ENCODE measurements at places on chromosomes 13 and 19.

- DNase-seq = peak; percentile 74
These were observed 653 bp downstream of the MVB12A start for GRCh38 chr19:17420475-17420924.

GRCh38 chr13:59531571-59532091 lies 632.1 kb downstream of the DIAPH3 start:
- DNase-seq = peak; percentile 81

- DNase-seq = no peak
These were observed 14.9 kb downstream of the EVI5L start for GRCh38 chr19:7844951-7845350.

GRCh38 chr13:76832258-76832988 lies 53.8 kb downstream of the KCTD12 start:
- no peak for DNase-seq

- no peak for DNase-seq
These were observed 7.9 kb downstream of the PDX1 start for GRCh38 chr13:27927444-27928352.

- no peak for DNase-seq
These were observed 908.9 kb upstream of the MIR17HG start for GRCh38 chr13:90438576-90438975.

DNA sequence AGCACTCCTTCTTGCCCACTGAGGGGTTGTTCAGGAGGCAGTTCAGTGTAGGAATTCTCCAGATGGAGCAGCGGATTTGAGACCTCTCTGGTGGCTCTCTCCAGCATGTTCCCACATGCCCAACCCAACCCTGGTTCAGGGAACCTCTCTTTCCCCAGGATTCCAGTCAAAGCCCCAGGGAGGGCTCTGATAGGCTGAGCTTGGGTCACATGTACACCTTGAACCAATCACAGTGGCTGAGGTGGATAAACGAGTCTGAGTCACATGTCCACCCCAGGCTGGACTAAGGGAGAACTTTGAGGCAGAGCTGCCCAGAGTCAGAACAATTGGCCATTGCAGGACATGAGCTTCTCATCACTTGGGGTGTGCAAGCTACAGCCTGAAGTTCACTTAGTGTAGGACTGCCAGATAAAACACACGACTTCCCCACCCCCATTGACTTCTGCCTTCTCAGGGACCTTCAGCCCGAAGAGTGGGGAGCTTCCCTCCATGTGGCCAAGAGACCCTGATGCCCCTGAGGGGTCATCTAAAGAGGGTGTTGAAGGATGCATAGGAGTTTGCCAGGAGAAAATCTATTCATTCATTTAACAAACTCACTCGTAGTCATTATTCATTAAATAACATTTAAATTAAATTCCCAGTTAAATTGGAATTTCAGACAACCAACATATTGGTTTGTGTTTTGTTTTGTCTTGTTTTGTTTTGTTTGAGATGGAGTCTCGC lies 4.0 kb upstream of the MAST3 start:
- no peak for DNase-seq

- no peak for DNase-seq
These were observed 15.6 kb upstream of the PNMA8B start for GRCh38 chr19:46511237-46511636.

DNA sequence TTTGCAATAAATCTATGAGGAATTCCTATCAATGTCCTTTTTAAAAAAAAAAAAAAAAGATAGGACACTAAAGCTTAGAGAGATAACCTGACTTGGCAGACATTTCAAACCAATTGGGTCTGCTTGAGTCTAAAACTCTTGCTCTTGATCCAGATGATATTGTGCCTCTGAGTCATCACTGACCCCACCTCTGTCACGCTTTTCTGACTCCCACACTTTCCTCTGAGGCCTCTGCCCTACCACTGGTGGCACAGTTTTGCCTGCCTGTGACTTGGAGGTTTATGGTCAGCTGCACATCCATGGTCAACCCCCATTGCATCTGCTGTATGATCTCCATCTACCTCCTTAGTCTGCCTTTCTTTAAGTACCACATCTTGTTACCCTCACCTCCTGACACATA lies 328.7 kb downstream of the SPRY2 start:
- no peak for DNase-seq

DNA sequence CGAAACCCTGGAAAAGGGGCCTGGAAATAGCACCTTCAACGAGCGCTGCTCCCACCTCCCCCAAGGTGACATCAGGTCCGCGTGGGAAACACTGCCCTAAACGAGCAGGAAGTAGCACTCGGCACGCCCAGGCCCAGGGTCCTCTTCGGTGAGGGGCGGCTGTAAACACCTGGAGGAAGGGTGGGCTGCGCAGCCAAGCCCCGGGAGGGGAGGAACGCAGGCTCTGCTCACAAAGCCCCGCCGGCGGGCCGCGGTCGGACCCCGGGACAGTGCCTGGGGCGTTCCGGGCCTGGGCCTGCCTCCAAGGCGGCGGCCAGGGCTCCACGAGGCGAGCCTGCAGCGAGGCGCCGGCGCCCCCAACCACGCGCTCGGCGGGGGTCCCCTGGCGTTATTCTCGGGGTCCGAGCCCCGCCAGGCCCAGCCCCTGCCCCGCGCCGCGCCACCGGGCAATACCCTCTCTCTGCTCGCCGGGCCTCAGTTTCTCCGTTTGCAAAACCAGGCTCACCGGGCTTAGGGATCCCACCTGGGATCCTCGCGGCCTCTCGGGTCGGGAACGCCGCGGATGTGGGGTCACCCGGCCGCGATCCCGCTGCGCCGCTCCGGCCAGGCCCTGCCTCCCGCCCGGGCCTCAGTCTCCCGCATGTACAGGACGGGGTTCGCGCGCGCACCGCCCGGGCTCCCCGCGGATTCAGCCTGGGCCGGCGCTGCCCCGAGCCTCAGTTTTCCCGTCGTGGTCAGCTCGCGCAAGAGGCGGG lies 630 bp downstream of the RNF126 start:
- no peak for DNase-seq

GRCh38 chr19:15588265-15588664 lies 26.8 kb upstream of the CYP4F8 start:
- no peak for DNase-seq

GRCh38 chr19:52687684-52688083 lies 47.2 kb downstream of the ZNF611 start:
- DNase-seq = no peak

DNA sequence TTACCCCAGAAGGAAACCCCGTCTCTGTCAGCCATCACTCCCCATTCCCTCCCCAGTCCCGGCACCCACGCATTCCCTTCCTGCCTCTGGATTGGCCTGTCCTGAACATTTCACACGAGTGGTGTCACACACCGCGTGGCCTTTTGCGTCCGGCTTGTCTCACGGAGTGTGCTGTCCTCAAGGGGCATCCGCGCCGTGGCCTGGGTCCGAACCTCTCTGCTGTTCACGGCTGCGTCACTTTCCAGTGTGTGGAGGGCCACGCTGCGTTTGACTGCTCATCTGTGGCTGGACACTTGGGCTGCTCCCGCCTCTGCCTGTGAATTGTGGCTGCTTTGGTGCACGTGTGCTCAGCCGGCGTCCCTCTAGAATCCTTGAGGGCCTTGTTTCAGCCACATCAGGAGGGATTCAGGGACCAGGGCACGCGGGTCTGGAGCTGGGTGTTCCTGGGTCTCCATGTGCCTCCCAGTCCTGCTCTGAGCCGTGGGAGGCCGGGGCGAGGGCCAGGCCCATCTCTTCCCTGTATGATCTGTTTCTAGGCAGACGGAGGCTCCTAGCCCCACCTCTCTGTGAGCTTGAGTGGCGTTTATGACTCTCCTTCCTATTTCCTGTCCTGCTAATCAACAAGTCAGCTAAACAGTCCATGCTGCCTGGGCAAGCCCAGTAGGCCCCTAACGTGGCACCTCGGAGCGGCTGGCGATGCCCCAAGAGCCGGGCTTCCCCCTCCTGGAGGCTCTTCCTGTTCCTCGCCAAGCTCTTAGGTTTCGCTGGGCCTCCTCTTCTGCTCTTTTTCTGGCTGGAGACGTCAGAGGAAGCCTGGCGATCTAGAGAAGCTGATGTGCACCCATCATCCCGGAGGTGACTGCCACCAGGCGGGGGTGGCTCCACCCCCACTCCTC lies 8.1 kb downstream of the STK11 start:
- peak; percentile 80 for DNase-seq

GRCh38 chr19:33349319-33350289 lies 23.9 kb upstream of the CEBPG start:
- DNase-seq = no peak

DNA sequence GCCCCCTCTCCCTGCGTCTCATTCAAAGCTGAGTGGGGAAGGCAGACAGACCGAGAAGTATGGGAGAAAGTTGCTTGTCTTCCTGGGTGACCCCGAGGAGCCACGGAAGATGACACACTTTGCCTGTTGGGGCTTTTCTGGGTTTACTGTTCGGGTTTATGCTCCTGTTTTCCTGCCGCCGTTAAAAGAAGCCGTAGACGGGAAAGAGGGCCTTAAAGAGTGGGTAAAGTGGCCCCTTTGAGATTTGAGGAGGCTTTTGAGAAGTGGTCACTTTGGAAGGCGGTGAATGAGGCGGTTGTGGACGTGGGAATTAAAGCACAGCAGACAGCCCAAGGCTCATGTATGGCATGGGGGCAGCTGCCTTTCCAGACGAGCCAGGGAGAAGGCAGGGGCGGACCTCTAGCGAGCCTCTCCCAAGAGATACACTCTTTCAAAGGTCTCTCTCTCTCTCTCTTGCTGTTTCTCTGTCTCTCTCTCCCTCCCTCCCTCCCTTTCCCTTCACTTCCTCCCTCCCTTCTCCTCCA lies 493 bp upstream of the LHFPL6 start:
- DNase-seq = peak; percentile 44

GRCh38 chr19:39008137-39008536 lies 24.2 kb downstream of the FBXO27 start:
- no peak for DNase-seq

GRCh38 chr13:65789815-65790214 lies 1440.3 kb downstream of the PCDH9 start:
- no peak for DNase-seq

DNA sequence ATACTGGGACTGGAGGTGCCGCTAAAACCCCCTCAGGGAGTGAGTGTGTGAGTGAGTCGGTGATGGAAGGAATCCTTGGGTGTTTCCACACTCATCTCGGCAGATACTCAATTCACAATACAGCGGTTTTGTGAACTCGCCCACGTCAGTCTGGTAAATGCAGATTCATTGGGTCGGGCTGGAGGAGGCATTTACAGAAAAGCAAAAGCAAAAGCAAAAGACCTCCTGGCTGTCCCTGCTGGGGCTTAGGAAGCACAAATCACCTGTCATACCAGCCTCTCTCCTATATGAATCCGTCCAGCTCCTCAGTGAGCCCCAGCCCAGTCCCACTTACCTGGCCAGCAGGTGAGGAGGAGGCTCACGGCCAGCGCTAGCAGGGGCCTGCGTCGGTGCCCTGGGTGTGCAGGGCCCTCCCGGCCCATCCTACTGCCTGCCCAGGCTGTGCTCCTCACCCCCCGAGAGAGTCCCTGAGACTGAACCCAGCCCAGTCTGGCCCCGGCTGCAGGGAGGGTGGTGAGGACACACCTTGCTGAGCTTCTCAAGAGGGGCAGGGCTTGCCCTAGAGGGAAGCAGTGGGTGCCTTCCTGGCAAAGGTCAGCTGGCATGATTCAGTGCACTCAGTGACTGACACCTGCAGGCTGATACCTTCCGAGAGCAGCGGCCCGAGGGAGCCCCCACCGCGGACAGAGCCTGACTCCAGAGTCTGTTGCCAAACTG lies at the start of gene MUC16:
Gene MUC16, minus strand, starts transcription at position 475 of the 717 bp plus-strand sequence.
- DNase-seq = no peak

- peak; percentile 12 for DNase-seq
These were observed at the start of gene ATP4B for GRCh38 chr13:113657851-113658741. Gene ATP4B (minus strand): TSS chr13:113658198. CDS start chr13:113658144, 54 bp downstream.

- DNase-seq = no peak
These were observed 97.4 kb upstream of the AKAP11 start for GRCh38 chr13:42174344-42175162.

DNA sequence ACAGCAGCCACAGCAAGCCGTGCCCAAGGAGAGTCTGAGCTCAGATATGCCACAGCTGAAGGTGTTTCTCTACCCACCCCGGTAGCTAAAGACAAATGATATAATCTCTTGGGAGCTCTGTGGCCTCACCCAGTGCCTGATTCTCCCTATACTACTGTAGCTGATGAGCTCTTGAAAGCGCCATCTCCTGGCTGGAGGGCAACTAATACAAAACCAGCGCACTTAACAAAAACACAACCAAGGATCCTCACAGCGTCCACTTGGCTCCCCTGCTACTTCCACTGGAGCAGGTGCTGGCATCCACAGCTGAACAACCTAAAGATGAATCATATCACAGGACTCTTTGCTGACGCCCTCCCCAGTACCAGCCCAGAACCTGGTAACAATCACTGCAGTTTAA lies 1212.0 kb downstream of the PCDH17 start:
- no peak for DNase-seq

DNA sequence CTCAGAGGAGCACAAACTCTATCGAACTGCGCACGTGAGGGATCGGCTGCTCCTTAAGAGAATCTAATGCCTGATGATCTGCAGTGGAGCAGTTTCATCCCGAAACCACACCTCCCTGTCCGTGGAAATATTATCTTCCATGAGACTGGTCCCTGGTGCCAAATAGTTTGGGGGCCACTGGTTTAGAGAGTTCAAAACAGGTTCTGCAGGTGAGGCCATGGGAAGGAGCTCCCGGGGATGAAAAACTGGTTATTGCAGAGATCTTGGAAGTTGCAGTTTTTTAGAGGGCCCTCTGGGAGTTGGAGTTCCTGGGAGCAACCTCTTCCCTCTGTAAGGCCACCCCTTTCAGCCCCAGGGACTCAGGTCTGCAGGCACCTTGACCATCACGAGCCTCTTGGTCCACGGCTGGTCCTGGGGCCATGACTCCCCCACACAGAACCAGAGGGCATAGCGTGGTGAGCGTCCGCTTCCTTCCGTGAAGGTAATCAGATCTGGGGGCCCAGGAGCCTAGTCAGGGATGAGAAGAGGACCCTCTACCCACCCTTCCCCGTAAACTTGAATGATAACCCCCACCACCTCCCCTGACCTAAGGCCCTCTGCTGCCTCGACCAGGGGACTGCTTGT lies 5.2 kb downstream of the IRF3 start:
- DNase-seq = no peak

DNA sequence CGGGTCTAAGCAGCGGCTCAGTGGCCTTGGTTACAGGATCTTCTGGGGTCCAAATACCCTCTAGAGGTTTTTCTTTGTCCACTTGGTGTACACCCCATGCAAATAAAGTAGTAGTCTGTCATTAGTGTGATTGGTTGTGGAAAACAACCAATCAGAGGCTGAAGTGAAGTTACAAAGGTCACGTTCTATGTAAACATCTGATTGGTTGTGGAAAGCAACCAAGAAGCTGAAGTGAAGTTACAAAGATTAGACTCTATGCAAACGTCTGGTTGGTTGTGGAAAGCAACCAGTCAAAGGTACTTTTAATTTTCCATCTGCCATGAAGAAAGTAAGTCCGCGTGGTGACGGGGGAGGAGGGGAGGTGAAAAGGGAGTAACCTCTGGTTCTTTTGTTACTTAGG lies 790.9 kb downstream of the UQCRFS1 start:
- no peak for DNase-seq

Measured in femur (tissue), 1 donor.